ENCODE measurements at places on chromosomes 6 and 20.
A peak's percentile ranks its signal among the peaks of the same experiment; 100 is the strongest.

DNA sequence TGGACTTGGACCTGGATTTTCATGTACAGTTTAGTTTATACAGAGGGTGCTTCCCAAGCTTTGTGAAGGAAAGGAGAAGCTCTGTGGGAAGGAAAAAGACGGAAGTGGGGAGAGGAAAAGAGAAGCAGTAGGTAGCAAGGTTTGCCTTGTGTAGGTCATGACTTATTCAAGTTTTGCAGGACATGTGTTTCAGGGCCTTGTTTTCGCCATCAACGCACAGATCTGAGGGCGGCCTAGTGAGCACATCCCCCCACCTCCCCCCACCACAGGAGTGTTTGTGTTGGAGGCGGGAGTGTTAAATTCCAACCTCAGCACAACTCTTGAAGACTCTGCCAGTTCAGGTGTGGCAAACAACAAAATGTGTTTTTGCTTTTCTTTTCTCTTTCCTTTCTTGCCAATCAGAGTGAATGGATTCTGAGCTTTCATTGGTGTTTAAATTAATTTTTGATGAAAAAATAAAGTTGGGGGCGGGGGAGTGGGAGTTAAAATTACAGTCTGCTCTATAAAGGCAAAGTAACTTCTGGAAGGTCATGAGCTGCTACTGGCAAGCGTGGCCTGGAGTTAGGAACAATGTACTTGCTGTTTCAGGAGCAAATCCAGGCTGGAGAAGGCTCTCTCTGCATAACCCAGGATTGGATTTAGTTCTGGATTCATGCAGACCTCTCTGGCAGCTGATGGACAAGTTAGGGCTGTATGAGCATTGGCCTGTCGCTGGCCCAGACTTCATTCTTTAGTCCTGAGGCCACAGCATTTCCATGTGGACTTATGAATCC is 338.5 kb downstream of the CD83 start:
- no peak for DNase-seq

GRCh38 chr6:111417946-111418345 is 65.1 kb downstream of the REV3L start:
- no peak for DNase-seq

- DNase-seq = no peak
These were observed 56.5 kb upstream of the IER3 start for GRCh38 chr6:30800871-30801270.

- DNase-seq = no peak
These were observed 139.5 kb upstream of the CDH4 start for GRCh38 chr20:61112515-61112914.

DNA sequence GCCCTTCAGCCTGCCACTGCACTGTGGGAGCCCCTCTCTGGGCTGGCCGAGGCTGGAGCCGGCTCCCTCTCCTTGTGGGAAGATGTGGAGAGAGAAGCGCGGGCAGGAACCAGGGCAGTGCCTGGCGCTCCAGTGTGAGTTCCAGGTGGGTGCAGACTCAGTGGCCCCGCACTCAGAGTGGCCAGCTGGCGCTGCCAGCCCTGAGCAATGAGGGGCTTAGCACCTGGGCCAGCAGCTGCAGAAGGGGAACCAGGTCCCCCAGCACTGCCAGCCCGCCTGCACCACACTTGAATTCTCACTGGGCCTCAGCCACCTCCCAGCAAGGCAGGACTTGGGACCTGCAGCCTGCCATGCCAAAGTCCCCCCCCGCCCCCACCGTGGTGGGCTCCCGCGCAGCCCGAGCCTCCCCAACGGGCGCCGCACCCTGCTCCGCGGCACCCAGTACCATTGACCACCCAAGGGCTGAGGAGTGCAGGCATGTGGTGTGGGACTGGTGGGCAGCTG is 205.9 kb downstream of the CLVS2 start:
- no peak for DNase-seq

- DNase-seq = no peak
These were observed 26.4 kb downstream of the SLC35F1 start for GRCh38 chr6:117933471-117933870.

DNA sequence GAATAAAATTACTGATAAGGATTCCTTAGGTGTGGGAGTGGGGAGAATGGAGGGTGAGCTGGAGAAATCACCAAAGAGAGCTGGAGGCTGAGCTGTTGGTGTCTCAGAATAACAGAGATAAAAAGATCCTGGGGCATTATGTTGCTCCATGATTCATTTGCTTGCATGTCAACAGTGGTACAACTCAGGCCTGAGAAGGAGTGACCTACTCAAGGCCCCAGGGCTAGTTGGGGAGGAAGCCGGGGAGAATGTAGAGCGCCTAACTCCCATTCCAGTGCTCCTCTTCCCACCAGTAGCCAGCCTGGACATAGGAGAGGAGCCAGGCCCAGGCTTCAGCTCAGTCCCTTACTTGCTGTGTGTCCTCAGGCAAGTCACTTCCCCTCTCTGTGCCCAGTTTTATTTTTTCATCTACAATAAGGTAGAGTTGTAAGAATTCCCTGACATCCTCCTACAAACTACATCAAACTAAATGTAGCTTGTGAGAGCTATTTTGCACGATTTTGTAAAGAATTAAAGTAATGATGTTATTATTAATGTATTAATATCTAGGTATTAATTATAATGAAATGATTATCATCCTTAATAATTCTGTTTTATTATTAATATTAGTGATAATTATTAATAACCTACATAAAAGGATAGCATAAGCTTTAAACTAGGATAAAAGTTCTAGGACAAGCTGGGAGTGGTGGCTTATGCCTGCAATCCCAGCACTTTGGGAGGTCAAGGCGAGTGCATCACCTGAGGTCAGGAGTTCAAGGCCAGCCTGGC is 250.9 kb upstream of the SULF2 start:
- DNase-seq = no peak

- DNase-seq = no peak
These were observed 624 bp upstream of the TJAP1 start for GRCh38 chr6:43476746-43477145.

DNA sequence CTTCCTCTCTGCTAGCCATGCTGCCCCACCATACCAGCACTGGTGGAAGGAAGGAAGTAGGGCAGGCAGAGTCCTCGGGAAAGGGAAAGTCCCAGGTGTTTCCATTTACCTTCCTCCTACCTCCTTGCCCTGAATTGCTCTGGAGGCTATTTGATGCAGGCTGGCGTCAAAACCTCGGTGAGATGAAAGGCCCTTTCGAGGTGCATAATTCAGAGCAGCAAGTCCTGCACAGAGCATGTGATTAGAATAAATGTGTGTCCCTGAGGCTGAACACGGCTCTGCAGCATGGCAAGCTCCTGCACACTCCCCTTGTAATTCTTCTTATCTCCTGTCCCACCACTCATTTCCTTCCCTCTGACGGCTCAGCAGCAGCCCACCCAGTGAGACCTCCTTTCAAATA is 98.7 kb upstream of the LRFN2 start:
- DNase-seq = no peak

- DNase-seq = no peak
These were observed 335.3 kb upstream of the NT5E start for GRCh38 chr6:85114581-85114935.

- DNase-seq = peak; percentile 13
These were observed 1.0 kb upstream of the VSTM2L start for GRCh38 chr20:37901654-37902503.

DNA sequence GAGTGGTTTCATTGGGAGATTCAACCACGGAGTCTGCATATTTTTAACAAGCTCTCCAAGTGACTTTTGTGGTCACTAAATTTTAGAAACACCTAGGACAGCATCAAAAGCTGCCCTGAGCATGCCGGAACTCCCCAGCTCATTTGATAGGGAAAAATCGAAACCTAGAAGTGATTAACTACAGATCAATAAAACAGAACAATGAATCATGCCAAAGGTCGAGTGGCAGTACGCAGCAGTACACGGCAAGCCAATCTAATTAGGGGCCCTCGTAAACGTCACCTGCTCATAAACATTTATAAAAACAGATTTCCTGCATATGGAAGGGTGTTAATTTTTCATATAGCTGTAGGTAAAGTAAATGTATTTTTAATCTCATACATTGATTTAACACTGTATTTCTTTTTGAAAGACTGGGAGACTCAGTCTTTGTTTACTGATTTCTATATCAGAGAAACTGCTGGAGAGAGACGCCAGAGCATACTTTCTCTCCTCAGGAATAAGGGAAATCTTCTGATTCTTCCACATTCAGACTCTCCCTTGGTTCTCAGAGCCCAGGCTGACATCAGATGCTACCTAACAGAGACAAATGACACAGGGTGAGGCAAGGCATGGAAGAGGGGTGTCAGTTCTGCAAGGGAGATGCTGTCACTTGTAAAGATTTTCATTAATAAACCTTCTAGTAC is 232.5 kb downstream of the PTPRT start:
- DNase-seq = no peak

DNA sequence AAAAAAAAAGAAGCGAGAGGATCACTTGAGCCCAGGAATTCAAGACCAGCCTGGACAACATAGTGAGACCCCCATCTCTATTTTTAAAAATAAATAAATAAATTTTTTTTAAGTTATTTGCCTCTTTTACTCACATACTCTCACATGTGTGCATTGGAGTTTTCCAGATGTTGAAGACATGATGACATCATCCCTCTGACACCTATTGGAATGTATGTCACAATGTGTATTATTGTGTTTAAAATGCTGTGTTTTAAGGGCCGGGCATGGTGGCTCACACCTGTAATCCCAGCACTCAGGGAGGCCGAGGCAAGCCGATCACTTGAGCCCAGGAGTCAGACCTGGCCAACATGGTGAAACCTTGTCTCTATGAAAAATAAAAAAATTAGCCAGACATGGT is 17.8 kb upstream of the BTN1A1 start:
- DNase-seq = no peak

DNA sequence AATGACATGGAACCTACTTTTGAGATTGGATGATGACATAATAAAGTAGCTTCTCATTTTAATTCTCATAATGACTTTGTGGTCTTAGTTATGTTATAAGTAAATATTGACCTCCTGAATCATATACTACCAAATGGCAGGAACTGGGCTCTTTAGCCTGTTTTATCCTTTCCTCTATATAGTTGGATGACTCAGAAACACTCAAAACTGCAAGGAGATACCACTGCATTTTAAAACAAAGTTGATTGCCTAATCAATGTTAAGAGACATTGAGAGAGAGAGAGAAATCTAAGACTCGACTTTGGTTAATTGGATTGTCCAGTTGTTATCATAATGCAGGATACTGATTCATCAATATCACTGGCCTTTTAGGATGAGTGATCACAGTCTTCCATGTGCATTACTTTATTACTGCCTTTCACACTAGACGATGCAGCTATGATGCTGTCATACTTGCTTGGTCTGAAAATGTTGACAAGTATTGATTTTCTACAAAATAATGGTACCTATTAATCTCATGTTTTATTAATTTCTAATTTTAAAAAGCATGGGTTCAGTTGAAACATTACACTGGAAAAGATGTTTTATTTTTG is 320.0 kb downstream of the NKAIN2 start:
- no peak for DNase-seq

- DNase-seq = peak; percentile 60
These were observed 52.8 kb upstream of the UST start for GRCh38 chr6:148693882-148694484.

DNA sequence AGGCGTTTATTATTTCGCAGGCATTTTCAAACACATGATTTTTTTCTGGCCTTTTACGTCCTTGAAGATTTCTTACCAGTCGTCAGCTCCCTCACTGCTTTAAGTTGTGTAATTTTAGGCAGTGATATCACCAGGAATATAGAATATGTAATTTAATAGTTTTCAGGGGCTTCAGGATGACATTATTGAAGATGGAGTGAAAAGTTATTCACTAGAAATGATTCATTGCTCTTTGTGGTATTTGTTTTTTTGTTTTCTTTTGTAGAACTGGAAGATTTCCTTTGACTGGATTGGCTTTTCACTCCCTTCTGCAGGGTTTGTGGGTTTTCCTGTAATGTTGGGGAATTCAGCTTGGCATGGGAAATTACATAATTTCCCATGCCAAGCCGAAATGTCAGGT is 2.0 kb downstream of the LRRC1 start:
- DNase-seq = no peak

GRCh38 chr6:75970093-75970492 is 102.4 kb downstream of the IMPG1 start:
- no peak for DNase-seq

DNA sequence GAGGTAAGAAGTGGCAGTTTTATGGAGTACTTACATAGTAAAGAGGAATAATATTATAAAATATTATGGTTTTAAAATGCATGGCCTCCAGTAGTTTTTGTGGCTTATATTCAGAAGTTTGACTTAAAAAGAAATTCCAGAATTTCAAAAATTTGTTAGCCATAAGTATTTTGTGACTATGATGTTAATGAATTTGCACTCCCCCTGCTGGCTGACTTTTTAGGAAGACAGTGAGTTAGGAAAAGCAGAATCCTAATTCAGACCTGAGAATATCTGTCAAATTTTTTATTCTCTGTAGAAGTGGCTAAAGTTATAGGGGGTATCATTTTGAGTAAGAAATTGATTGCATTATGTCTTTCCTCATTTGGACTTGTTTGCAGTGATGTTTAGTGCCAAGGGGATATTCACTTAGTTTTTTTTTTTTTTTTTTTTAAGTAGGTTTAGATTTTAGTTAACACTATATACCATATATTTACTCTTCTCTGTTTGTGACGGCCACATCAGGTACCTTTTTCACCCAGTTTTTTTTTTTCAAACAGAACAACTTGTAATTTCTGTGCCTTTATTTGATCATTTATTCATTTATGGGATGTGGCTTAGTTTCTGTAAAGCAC is 40.8 kb downstream of the ZFAND3 start:
- DNase-seq = peak; percentile 50

DNA sequence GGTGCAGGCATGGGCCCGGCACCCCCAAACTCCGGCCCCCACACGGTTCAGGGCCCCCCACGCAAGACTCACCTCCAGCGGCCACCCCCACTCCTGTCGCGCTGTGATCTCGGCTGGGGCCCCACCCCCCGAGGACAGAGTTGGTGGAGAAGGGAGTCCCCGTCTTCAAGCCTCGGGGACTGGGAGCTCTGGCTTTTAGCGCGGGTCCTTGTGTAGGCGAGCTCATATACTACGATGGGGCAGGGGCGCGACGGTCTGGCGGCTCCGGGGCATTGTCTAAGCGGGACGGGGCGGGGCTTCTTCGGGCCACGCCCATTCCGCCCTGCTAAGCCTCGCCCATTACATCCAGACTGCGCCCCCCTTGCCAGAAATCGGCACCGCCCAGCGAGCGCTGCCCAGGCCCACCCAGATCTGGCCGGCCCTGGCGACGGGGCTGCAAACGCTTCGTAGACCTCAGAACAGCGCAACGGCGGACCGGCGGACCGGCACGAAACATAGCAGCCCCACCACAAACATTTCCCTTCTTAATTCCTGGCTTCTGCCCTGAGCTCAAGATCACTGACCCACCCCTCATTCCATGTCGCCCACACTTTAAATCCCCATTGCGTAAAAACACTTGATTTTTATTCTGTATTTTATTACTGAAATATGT is 1.0 kb upstream of the DDAH2 start:
- DNase-seq = peak; percentile 70

GRCh38 chr20:1392693-1393506 is at the start of gene FKBP1A:
Gene FKBP1A (minus strand): TSS chr20:1393054. CDS start chr20:1392998, 56 bp downstream.
- DNase-seq = peak; percentile 91

GRCh38 chr6:11200356-11200755 is 32.1 kb downstream of the NEDD9 start:
- no peak for DNase-seq

- no peak for DNase-seq
These were observed 90.1 kb downstream of the CAP2 start for GRCh38 chr6:17483391-17484016.
